ENCODE measurements at places on chromosomes 1 and 21. TPM values are rescaled to one million over a fixed set of nuclear protein-coding genes. Genes with fewer than 3 reads are reported as not detected.
A peak's percentile ranks its signal among the peaks of the same experiment; 100 is the strongest.

DNA sequence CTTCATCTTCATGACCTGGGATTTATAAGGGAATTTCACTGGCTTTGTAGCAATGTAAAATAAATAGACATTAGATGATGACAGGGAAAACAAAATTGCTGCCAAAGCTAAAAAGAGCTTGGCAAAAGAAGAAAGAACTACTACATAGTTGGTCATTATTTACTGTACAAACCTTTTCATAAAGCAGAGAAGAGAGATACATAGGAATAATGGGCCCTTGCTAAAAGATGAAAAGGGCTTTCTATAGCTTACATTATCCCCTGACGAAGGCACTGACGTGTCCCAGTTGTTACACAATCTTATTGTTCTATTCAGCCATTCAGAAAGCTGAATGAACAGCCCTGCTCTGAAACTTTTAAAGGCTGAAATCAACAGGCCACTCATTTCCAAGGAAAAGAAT lies 57.1 kb downstream of the ZC3H11B start:
- no peaks in the 10 kb centered on the region for H3K36me3 ChIP-seq
- no peak overlapping the region for H3K4me3 ChIP-seq
- no peak overlapping the region for H3K27ac ChIP-seq
- H3K27me3 ChIP-seq = no peaks in the 10 kb centered on the region
- no peak for DNase-seq

DNA sequence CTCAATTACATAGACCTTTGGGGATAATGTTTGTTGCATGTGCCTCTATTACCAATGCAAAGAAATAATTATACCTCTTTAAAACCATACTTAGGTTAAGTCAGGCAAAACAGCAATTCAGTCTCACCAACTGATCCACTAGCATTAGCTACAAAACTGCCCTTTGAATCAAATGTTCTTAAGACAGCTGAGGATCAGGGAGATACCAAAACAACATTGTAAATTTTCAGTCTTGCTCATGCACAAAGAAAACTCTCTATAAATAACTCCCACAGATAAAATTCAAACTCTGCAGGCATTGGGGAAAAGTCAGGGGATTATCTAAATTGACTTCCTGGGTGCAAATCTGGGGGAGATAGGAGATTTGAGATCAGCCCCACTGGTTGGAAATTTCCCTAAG lies 100.9 kb upstream of the DPT start:
- no peak for DNase-seq
- H3K27ac ChIP-seq = no peak overlapping the region
- H3K4me3 ChIP-seq = no peak overlapping the region
- no peaks in the 10 kb centered on the region for H3K4me1 ChIP-seq
- no peaks in the 10 kb centered on the region for H3K27me3 ChIP-seq

COL9A2 gene
- polyA plus RNA-seq = 0.44 TPM

- no peak for DNase-seq
- H3K27me3 ChIP-seq = no peaks in the 10 kb centered on the region
Measured at GRCh38 chr1:234726359-234726943, 116.5 kb upstream of the IRF2BP2 start.

DNA sequence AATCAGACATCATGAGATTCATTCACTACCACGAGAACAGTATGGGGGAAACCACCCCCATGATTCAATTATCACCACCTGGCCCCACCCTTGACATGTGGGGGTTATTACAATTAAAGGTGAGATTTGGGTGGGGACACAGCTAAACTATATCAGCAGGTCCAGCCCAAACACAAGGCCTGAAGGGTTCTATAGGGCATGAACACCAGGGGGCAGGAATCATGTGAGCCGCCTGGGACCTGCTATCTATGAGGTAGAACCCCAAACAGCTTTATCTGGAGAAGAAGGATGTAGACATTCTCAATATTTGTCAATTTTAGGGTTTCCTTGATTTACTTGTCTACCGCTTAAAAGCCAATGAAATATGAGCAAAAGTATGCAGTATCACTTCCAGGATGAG lies 294.9 kb upstream of the DEPDC1 start:
- no peaks in the 10 kb centered on the region for H3K27me3 ChIP-seq
- H3K27ac ChIP-seq = no peak overlapping the region
- H3K4me3 ChIP-seq = no peak overlapping the region
- no peaks in the 10 kb centered on the region for H3K36me3 ChIP-seq
- no peaks in the 10 kb centered on the region for H3K4me1 ChIP-seq

C1QC gene
- polyA plus RNA-seq = not detected

C8A gene
- not detected for polyA plus RNA-seq

GRCh38 chr1:55321942-55322341 lies 106.8 kb upstream of the USP24 start:
- H3K4me3 ChIP-seq = no peak overlapping the region
- H3K36me3 ChIP-seq = no peaks in the 10 kb centered on the region
- no peaks in the 10 kb centered on the region for H3K4me1 ChIP-seq

ARID4B gene
- polyA plus RNA-seq = 53.6 TPM

TRIM58 gene
- polyA plus RNA-seq = not detected

- no peaks in the 10 kb centered on the region for H3K36me3 ChIP-seq
- H3K4me1 ChIP-seq = no peaks in the 10 kb centered on the region
- DNase-seq = no peak
- H3K4me3 ChIP-seq = no peak overlapping the region
Measured at GRCh38 chr1:197356723-197357533, 88.9 kb downstream of the CRB1 start.

- H3K4me1 ChIP-seq = peaks cover 42% of the 10 kb centered on the region
- H3K27me3 ChIP-seq = no peaks in the 10 kb centered on the region
- peak overlapping the region; percentile 34 for H3K27ac ChIP-seq
- H3K4me3 ChIP-seq = peak overlapping the region; percentile 96
Measured at GRCh38 chr1:149883598-149884247, 15.6 kb upstream of the BOLA1 start.

SELP gene
- polyA plus RNA-seq = 22.8 TPM

DNA sequence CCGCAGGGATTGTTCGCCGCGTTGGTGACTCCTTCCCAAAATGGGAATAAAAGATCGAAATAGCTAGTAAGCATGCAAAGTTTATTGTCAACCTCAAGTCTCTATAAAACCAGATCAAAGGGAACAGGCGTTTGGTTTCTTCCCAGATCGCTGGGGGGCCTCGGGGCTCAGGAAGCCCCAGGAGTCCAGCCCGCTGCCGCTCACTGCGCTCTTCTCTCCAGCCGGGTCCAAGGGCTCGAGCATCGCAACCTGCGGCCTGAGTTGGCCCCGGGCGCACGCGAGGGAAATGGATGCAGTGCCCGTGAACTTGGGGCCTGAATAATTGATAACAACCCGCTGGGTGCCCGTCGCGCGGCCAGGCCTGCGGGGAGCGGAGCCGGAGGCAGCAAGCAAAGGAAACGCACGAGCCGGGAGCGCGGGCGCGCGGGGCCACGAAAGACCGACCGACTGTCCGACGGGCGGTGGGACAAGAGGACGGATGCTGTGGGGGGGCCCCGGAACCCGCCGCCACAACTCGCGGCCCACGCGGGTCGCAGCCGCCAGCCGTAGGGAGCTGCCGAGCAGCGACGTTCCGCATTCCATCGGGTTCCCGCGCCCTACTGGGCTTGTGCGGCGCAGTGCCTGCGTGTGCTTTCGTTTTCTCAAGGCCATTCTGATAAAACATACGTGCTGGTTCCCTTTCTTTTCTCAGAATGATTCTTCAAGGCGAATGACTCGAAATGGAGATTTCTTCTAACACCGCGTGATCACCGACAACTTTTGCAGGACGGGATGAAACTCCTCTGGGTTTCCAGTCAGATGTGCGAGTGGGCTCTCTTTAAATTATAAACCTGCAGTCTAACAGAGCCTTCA lies 14.0 kb upstream of the ALX3 start:
- no peaks in the 10 kb centered on the region for H3K36me3 ChIP-seq
- H3K4me1 ChIP-seq = peaks cover 18% of the 10 kb centered on the region
- peak; percentile 58 for DNase-seq
- peak overlapping the region; percentile 70 for H3K4me3 ChIP-seq

DNA sequence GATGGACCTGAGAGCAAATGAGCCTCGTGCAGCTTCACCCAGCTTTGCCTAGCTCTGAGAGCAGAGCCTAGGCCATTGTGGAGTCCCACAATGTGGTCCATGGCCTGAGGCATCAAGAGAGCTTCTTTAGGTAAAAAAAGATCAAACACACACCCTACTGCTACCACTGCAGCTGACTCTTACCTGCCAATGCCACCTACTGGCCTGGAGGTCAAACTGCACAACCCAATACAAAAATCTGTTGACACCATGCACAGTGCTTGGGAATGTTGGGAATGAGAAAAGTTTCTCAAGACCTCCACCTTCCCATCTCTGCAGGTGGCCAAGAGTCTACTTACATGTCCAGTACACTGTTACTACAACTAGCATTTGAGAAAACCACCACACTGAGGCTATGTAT lies 60.6 kb downstream of the UCHL5 start:
- H3K4me1 ChIP-seq = no peaks in the 10 kb centered on the region
- no peaks in the 10 kb centered on the region for H3K27me3 ChIP-seq
- H3K27ac ChIP-seq = no peak overlapping the region
- H3K4me3 ChIP-seq = no peak overlapping the region
- H3K36me3 ChIP-seq = peaks cover 7% of the 10 kb centered on the region

DNM3 gene
- 1.3 TPM for polyA plus RNA-seq

ANKRD13C gene
- polyA plus RNA-seq = 12.7 TPM

FAM131C gene
- polyA plus RNA-seq = not detected

PYCR2 gene
- 69.1 TPM for polyA plus RNA-seq

- peaks cover 95% of the 10 kb centered on the region for H3K4me1 ChIP-seq
- no peaks in the 10 kb centered on the region for H3K27me3 ChIP-seq
- H3K36me3 ChIP-seq = peaks cover 22% of the 10 kb centered on the region
- peak overlapping the region; percentile 80 for H3K4me3 ChIP-seq
- H3K27ac ChIP-seq = peak overlapping the region; percentile 97
Measured at GRCh38 chr1:198677871-198678270, 39.0 kb downstream of the PTPRC start.

GRCh38 chr21:34802180-34802899 lies 133.5 kb downstream of the CLIC6 start:
- peak overlapping the region; percentile 27 for H3K27ac ChIP-seq
- no peak for DNase-seq
- H3K36me3 ChIP-seq = peaks cover 55% of the 10 kb centered on the region
- H3K4me1 ChIP-seq = peaks cover 4% of the 10 kb centered on the region
- H3K27me3 ChIP-seq = no peaks in the 10 kb centered on the region

GRCh38 chr21:45258466-45258865 lies 29.2 kb downstream of the POFUT2 start:
- no peaks in the 10 kb centered on the region for H3K27me3 ChIP-seq
- H3K36me3 ChIP-seq = peaks cover 4% of the 10 kb centered on the region
- H3K4me1 ChIP-seq = peaks cover 12% of the 10 kb centered on the region
- H3K4me3 ChIP-seq = no peak overlapping the region
- no peak overlapping the region for H3K27ac ChIP-seq
- DNase-seq = no peak

PFDN2 gene
- polyA plus RNA-seq = 109 TPM

DNA sequence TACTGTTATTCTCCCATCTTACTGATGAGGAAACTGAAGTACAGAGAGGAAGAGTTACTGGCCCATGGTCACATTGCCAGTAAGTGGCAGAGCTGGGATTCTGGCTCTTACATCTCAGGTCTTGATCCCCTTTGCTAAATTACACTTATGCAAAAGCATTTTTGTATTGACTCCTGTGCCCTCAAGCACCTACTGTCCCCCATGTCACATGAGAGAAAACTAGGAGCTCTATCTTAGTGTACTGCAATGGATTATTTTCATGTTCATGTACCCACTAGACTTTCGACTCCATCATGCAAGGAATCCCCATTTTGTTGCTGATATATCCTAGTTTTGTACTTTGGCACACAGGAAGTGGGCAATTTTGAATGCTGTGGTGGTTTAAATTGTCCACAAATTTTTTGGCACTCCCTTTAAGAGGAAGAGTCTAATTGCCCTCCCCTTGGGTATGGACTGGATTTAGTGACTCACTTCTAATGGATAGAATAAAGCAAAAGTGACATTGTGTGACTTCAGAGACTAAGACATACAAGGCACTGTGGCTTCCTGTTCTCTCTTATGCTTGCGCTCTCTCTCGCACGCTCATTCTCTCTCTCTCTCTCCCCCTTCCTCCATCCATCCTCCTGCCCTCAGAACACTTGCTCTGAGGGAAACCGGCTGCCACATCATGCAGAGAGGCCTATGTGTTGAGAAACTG lies 43.5 kb upstream of the JAK1 start:
- H3K4me3 ChIP-seq = peak overlapping the region; percentile 51
- H3K27ac ChIP-seq = no peak overlapping the region
- H3K4me1 ChIP-seq = peaks cover 23% of the 10 kb centered on the region
- H3K36me3 ChIP-seq = no peaks in the 10 kb centered on the region
- DNase-seq = no peak

- DNase-seq = no peak
- no peaks in the 10 kb centered on the region for H3K4me1 ChIP-seq
- no peak overlapping the region for H3K27ac ChIP-seq
- H3K4me3 ChIP-seq = no peak overlapping the region
- peaks cover 3% of the 10 kb centered on the region for H3K36me3 ChIP-seq
Measured at GRCh38 chr1:235781807-235782206, 84.9 kb downstream of the LYST start.

DNA sequence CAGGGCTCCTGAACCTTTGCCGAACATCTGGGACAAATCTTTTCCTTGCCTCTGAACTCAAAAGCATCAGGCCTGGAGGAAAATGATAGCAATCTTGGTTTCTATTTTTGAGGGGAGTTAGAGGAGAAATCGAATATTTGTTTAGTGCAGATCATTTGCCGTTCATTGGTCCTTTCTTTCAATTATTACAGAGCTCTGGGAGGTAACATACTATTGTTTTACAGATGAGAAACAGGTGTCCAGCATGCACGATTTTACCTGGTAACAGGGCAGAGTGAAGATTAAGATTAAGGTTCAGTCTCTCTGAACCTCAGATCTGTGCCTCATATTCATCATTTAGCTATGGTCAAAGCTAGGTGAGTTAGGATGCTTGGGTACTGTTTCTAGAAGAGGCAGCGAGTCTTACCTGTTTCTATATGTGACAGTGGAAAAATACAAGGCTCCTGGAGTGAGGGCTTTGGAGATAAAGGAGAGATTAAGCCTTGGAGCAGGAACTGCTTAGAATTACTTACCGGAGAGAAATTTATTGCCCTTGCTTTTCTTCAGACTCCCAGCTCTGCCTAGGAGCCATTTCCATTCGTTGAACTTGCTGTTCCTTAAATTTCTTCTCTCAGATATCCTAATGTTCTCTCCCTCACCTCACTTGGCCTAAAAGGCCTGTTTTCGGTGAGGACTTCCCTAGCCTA lies 1.4 kb downstream of the PRCC start:
- no peaks in the 10 kb centered on the region for H3K27me3 ChIP-seq
- DNase-seq = no peak
- peak overlapping the region; percentile 83 for H3K4me3 ChIP-seq
- H3K36me3 ChIP-seq = peaks cover 20% of the 10 kb centered on the region
- peak overlapping the region; percentile 98 for H3K27ac ChIP-seq
- H3K4me1 ChIP-seq = peaks cover 57% of the 10 kb centered on the region

DNA sequence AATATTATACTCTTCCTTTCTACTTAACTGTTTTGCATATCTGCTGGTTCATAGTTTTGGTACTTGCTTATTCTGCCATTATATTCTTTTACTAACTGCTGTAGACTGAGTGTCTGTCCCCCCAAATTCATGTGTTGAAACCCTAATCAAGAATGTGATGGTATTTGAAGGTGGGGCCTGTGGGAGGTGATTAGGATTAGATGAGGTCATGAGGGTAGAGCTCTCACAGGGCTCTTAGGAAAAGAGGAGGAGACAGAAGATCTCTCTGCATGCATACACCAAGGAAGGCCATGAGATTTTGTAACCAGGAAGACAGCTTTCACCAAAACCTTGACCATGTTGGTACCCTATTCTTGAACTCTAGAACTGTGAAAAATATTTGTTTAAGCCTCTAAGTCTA lies 354.1 kb upstream of the B3GALT2 start:
- peak overlapping the region; percentile 83 for H3K27ac ChIP-seq
- no peaks in the 10 kb centered on the region for H3K36me3 ChIP-seq
